ENCODE measurements at places on chromosomes 1 and 21. TPM values are rescaled to one million over a fixed set of nuclear protein-coding genes. Genes with fewer than 3 reads are reported as not detected.

PADI3 gene
- not detected for total RNA-seq

TMEM269 gene
- total RNA-seq = 0.89 TPM

NBPF8 gene
- total RNA-seq = 2.2 TPM

LCE2A gene
- not detected for total RNA-seq

TIE1 gene
- 29.7 TPM for total RNA-seq

FAAH gene
- total RNA-seq = 11.0 TPM

SLC2A5 gene
- total RNA-seq = 12.8 TPM

KRTAP12-2 gene
- not detected for total RNA-seq

DENND2C gene
- 16.1 TPM for total RNA-seq

IFI44 gene
- 3.3 TPM for total RNA-seq

ABCA4 gene
- 0.23 TPM for total RNA-seq

GJA5 gene
- 7.0 TPM for total RNA-seq

- DNase-seq = no peak
These were observed 40.8 kb upstream of the MPZL1 start for GRCh38 chr1:167681024-167681423.

GRCh38 chr21:25427828-25428227 lies 179.5 kb downstream of the MRPL39 start:
- DNase-seq = no peak

- no peak for DNase-seq
These were observed 56.0 kb downstream of the PTPRU start for GRCh38 chr1:29292344-29292743.

DNA sequence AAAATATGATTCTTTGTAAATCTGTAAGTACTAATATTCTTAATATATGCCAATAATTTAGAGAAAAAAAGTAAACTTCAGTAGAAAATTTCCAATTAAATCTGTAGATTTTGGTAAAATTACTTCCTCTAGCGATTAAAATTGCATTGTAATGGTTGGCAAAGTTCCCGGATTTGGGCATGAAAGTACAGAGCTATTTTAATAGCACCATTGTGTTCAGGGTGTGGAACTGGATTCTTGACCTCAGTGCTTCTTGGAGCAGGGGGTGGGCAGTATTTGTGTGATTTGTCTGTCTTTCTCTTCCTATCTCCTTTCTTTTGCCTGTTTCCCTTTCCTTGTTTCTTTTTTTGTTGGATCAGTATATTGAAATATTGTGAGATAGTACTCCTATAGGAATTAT lies 72.1 kb downstream of the DNM3 start:
- DNase-seq = no peak

DNA sequence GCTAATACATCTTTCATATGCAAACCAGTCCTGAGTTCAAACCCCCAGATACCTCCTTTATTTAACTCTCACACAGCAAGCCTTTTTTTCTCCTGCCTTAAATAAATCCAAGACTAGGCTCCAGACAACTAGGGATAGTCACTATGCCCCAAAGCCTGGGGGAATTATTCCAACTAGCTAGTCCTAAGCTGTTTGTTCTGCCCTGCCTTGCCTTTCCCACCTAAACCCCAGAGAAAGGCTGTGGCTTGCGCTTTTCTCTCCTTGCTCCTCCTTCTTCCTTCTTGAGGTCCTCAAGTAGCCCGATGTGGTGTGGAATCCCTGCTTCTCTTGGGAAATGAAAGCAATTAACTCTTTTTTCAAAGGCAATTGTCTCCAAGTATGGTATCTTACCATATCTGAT lies 31.8 kb downstream of the C1orf87 start:
- no peak for DNase-seq

- DNase-seq = no peak
These were observed 41.5 kb upstream of the TSNAX start for GRCh38 chr1:231487019-231487418.

DNA sequence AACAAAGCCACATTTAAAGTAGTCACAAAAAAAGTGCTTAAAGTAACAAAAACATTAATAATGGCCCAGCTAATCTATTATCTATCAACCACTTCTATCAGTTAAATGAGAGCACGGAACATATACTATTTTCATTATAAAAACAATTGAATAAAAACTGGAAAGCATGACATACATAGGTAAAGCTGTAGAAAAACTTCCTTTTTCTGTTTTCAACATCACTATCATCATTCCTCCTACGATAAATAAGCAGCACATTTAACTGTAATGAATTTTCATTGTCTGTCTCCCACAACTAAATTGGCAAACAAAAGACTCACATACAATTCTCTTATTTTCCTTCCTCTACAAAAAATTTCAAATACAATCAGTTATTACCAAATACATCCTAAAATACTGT lies 96.4 kb upstream of the DPH5 start:
- no peak for DNase-seq

- DNase-seq = no peak
These were observed 37.3 kb downstream of the IFNAR1 start for GRCh38 chr21:33362044-33362555.

- no peak for DNase-seq
These were observed 10.7 kb downstream of the YBX1 start for GRCh38 chr1:42692911-42693310.

DNA sequence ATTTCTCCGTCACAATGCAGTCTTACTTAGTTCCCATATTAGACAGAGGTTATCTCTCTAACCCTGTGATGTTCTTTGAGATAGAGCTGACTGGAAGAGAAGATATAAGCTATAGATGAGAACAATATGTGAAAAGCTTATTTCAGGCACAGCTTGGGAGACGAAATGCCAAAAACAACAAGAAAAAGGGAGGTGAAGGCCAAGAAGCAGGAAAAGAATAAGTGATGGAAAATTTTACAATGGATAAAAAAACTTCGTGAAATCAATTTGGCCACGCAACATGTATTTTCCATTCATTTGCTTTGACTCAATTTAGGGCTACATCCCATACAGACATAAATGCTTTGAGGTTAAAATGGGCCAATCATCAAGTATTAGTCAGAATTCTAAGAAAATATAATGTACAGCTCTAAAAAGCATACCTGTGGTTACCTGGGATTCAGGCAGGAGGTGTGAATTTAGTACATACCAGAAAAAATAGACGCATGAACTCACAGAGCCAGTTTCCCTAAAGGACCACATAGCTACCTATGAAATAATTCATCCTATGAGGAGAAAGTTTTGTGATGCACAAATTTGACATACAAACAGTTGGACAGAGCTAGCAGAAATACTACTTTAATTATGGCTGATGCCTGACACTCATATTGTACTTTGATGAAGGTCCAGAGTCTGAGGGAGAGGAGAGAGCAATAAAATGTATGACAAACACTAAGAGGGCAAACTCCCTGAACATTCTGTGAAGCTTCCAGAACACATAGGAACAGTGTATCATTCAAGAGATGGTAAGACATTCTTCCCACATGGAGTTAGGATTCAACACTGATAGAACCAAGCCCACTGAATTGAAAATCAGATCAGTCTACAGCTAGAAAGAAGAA lies 12.1 kb downstream of the RGS1 start:
- DNase-seq = no peak

DNA sequence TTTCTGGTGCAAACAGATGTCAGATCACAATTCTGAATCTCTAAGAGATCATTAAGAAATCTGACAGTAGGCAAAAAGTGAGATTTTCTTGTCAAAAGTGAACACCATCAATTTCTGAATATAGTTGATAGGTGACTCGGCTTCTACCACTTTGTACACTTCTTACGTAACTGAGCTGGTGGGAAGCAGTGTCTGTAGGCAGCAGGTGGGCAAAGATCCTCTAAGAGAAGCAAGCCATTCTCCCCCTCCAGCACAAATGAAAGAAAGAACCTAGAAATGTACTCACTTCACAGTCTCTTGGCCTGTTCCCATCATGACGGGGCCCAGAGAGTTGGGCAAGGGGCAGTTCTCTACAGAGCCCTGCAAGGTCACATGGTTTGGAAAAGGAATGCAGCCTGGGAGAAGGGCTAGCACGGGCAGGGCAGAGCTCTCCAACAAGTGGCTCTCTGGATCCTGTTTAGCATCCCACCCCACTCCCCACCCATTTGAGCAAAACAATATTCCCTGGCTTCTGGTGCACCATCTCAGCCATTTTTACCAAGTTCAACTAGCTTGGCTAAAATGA lies 412.6 kb downstream of the LTN1 start:
- DNase-seq = no peak

DNA sequence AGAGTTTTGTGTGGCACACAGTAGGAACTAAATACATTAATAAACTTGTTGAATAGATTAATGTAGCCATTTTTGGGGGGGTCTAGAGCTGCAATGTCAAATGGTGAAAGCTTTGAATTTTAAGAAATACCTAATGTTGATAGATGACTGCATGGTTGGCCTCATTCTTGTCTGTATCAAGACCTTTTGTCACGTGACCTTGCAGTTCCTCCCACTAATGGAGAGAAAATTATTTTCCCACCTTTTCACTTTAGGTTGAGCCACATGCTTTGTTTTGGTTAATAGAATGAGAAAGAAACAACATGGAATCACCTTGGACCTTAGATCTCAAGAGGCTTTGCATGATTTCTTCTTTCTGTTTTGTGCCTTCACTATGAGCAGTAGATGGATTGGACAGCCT lies 223.6 kb upstream of the DEPDC1 start:
- no peak for DNase-seq

DNA sequence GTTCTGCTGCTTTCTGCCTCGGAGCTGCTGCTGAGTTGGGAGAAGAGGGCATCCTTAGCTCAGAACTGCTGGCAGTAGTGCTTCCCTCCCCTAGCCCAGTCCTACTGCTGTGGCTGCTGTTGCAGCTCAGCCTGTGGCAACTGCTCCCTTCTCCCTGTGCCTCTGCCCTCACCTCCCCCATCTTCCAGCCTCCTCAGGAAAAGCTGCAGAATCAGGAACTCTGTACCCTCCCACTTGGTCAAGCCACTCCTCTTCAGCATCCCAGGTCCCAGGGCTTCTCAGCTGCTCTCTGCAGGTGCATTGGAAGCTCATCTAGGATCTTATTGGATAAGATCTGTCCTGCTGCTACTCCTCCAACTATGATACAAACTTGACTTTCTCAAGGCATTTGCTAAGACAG lies 316.7 kb downstream of the BRINP2 start:
- no peak for DNase-seq

DNA sequence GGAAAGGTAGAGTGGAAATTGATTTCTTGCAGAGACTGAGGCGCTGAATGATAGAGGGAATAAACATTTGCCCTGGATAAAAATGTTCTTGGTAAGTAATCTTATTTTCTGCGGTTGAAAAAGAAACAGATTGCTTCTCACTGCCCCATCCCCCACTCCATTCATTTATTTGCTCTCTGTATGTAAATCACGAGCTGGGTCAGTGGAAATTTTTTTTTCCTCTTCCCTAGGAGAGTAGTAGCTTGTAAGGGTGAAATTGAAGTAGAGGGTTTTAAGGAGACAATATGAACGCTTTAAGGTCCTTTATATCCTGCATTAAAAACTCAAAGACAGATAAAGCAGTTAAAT lies 1.4 kb upstream of the BRINP3 start:
- DNase-seq = no peak

- no peak for DNase-seq
These were observed 285.1 kb downstream of the TPR start for GRCh38 chr1:186089940-186090339.

DNA sequence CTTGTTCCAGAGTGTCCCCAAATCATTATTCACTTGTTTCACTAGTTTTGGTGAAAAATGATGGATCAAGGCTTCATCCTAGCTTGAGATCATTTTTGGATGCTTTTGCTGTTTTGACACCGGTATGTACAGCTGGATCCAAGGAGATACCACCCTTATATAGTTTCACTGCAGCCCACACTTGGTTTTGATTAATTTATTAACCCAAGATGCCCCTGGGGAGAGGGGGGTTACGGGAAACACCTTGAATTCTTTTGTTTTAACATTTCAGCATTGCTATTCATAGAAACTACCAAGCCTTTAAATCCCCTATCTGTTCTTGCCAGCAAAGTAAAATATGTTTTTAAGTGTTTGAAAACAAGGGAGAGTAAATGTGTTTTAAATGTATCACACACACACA lies 457.7 kb upstream of the RUNX1 start:
- no peak for DNase-seq

- DNase-seq = no peak
These were observed 173.5 kb upstream of the ETV3 start for GRCh38 chr1:157311730-157312081.

All from psoas muscle (tissue), 8 donors.